Renal cortical epithelial cell (primary cell): ENCODE measurements at places on chromosomes 2 and 18. TPM values are rescaled to one million over a fixed set of nuclear protein-coding genes. Genes with fewer than 3 reads are reported as not detected.

GRCh38 chr2:141331127-141331526, 799.7 kb downstream of the LRP1B start:
- peak; percentile 97 for DNase-seq

DNA sequence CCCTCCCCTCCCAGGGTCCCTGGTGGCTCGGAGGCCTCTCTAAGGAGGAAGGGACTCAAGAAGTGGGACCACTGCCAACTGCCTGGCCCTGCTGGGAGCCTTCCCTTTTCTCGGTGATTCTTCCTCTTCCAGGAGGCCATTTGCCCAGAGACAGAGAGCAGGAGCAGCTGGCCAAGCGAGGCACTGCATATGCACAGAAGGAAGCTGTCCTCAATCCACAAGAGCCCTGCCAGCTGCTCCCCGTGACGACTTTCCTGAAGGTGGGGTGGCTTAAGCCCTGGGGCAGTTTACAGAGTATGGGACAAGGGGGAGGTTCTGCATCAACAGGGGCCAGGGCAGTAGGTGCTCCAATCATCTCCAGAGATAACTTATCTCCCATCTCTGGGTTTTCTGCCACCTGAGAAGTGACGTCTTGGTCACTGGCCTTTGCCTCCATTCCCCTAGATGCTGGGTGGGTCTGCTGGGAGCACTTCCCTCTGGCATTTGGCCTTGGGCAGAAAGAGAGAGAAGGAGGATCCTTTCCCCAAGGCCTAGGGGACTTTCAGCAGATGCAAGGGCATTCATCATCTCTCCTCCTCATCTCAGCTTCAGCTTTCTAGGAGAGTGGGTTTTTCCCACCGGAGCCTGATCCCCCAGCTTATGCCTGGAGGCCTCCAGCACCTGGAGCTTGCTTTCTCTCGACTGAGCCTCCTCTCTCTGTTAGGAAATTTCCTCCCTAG, 28.5 kb downstream of the CIB4 start:
- no peak for DNase-seq

DNA sequence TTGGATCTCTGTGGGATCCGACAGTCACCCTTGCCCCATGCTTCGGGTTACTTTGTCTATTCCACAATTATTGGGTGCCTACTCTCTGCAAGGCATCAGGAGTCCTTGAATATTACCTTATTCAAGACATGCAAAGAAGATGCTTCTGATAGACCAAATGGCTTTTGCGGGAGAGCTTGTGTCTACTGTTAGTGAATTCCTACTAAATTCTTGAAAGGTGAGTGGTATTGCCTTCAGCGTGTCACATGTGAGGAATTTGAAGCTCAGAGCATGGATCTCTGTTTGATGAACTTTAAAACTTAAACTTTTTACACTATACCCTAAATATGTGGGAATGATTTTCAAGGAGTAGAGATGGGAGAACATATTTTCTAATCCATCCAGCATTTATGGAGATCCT, 184.4 kb downstream of the LTBP1 start:
- DNase-seq, result no peak

GRCh38 chr2:56047136-56047535, 123.6 kb upstream of the EFEMP1 start:
- no peak for DNase-seq

- DNase-seq, result no peak
Observed at GRCh38 chr2:206408323-206409320, 34.7 kb upstream of the ADAM23 start.

DNA sequence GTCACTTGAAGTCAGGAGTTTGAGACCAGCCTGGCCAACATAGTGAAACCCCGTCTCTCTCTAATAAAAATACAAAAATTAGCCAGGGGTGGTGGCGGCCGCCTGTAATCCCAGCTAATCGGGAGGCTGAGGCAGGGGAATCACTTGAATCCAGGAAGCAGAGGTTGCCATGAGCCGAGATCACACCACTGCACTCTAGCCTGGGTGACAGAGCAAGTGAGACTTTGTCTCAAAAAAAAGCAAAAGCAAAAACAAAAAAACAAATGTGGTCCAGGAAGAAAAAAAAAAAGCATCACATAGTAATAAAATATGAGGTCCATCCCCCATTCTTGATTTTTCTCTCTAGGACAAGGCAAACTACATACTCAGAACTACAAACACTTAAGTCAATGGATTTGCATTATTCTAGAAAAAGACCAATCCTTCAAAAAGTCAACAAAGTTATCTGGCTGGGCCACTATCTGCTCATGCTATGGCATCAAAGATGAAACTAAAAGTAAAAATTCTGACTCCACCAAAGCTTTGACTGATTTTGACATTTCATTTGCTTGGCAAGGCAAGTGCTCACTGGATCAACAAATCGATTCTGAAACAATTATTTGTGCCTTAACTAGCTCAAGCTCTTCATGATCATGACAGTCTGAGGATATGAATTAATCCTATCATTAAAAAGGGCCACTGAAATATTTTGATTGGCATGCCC, 28.4 kb downstream of the MEX3C start:
- no peak for DNase-seq

DNA sequence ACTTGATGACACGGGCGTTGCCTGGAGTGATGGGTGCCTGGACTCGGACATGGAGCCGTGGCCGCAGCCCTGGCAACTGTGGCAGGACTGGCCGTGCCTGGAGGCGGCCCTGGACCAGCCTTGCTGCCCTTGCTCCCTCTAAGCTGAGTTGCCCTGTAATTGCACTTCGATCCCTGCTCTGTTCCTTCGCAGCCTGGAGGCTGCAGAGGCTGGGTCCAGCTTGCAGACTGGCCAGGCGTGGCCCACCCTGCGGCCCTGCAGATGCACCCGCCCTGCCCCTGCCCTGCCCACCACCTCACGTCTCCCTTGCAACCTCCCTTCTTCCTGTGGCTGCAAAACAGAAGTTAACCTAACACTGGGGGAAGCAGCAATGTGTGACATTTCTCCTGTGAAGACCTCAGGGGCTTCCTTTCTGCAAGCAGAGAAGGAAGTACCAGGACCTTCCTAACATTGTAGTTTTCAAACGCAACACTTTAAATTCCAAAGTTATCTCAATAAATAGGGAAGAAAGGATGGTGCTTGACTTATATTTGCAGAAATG, 174.6 kb upstream of the TPO start:
- DNase-seq, result no peak

DNA sequence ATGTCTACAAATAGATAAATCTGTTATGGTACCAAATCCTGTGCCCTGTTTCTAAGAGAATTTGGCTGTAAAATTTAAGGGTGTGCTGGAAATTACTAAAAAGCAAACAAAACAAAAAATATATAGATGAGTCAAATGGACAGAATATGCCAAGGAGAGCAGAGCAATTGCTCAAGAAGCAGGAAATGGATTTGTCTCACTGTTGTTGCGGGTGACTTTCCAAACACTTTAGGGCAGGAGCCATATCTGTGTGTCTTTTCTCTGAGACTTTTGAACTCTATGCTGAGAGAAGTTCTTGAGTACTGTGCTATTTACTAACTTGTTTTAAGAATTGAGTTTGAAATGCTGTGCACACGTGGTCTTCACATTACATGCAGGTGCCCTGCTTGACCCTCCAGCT, 221.7 kb downstream of the PHLPP1 start:
- DNase-seq, result no peak

GRCh38 chr2:197515315-197515738, 539 bp upstream of the MOB4 start:
- no peak for DNase-seq

- peak; percentile 62 for DNase-seq
Observed at GRCh38 chr2:202375033-202375608, 1.0 kb upstream of the BMPR2 start.

- no peak for DNase-seq
Observed at GRCh38 chr2:109382226-109382895, 231.4 kb downstream of the SEPTIN10 start.

- no peak for DNase-seq
Observed at GRCh38 chr2:53785366-53785765, 1.4 kb downstream of the ASB3 start.

DNA sequence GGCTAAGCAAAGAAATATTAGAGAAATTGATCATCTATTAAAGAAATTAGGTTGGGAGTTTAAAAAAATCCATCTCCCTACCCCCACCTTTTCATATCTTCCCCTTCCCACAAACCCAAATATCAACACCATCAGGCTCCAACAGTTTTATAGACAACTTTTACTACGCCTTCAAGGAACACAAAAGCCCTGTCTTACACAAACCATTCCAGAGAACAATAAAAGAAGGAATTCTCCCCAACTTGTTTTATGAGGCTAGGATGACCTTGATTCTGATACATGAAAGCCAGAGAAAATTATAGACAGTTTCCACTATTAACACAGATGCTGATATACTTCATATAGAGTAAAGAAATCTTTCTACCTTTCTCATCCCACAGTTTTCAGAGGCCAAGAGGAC, 211.6 kb downstream of the OSR1 start:
- DNase-seq, result no peak

DNA sequence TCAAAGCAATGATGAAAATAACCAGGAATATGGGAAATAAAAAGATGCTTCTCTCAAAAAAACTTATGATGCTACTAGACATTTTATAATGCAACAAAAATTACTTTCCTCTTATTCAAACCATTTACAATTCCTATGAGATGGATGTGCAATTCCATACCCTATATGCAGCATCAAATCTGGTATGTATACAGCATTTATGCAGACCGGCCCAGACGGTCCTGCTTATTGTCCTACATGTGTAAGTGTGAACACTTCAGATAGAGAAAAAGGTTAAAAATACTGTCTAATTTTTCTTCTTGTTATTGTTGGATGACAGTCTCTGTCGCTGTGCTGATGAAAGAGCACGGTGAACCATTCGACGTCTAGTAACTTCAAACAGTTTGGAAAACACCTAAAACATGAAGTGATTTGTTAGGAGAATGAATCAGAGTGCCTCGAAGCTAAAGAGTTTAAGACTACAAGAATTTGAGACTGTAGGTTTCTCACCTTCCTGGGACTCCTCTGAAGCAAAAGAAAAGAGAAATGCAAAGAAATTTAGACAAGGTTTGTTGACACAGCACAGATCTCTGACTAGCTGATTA, 80.8 kb downstream of the ATL2 start:
- DNase-seq, result no peak

SCN3A gene
- 1.6 and 23.8 TPM in 2 replicates for total RNA-seq

MZT2B gene
- total RNA-seq, result 59.8 and 179 TPM in 2 replicates

C2orf92 gene
- total RNA-seq, result 0.17 and 3.9 TPM in 2 replicates
